Stimulated activated naive CD4-positive, alpha-beta T cell treated with Interleukin-2 at 50 U/mL for 16 hours (primary cell): ENCODE measurements at places on chromosomes 6 and 20.

GRCh38 chr20:43938932-43939761, 24.5 kb downstream of the TOX2 start:
- DNase-seq, result no peak

DNA sequence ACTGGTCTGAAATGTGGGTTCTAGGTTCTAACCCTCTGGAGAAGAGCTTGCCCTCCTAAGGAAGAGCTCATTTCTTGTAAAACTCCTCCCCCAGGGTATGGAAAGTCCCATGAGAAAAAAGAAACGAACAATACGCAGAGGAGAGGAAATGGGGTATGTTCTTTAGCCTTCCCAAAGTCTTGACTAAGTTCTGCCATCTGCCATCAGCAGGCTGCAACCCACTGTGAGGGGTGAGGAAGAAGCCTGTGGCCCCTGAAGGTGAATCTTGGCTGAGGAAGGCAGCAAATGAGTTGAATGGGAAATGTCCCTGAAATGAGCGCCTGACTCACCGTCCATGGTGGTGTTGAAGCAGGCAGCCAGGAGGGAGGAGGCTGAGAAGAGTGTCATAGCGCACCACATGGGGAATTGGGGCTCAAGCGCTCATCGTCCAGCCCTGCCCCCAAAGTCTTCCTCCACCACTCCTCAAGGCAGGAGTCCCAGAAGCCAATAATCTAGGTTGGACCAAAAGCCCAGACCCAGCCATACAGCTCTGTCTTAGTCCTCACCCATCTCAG, 10.4 kb upstream of the MATN4 start:
- DNase-seq, result no peak

GRCh38 chr6:16135066-16135465, 6.2 kb downstream of the MYLIP start:
- no peak for DNase-seq

- DNase-seq, result no peak
Observed at GRCh38 chr6:106959985-106960384, 14.5 kb downstream of the CD24 start.

DNA sequence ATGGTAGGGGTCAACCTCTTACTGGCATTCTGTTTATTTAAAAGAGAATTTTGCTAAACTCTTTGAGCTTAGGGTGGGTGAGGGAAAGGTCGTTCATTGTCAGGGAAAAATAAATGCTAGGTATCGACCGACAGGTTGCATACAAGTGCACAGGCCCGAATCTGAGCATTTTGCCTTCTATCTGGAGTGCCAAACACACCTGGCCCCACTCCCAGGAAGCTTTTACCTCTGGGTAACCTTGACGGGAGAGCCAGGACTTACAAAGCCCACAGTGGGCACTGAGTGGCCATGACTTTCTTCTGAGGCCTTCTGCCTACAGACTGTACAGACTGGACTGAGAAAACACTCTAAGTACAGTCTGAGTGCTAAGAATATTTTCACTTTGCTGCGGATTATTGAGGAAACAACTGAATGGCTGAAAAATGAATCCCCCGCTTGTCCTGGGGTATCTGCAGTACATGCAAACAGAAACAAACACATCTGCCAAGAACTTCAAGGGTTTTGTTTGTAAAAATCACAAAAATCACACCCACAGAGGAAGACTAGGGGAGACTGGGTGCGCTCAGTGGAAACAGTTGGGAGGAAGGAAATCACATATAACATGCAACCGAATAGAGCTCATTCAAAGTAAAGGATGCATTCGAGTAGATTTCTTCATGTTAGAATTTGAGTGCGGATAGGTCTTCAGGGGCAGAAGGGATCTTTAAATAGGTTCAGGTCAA, 152.8 kb downstream of the NFATC2 start:
- no peak for DNase-seq

GRCh38 chr6:5095236-5095635, 10.1 kb downstream of the PPP1R3G start:
- no peak for DNase-seq

DNA sequence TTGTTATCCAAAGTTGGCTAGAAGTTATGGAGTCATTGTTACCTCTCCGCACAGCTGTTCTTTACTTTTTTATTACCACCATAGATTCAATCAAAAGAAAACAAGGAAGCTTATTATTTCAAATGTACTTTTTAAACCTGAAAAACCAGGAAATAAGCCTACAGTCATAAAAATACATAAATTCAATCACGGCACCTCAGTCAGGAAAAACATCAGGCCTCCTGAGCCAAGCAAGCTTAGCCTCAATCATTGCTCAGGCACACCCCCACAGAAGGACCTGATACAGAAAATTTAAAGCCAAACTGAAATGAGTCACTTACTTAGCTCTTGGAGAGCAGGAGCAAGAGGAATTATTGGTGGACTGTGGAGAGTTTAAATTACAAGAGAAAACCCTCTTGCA, 44.3 kb downstream of the MARCKS start:
- no peak for DNase-seq

- no peak for DNase-seq
Observed at GRCh38 chr20:16147216-16147615, 426.0 kb downstream of the KIF16B start.

- DNase-seq, result no peak
Observed at GRCh38 chr6:63066055-63066704, 145.1 kb upstream of the FKBP1C start.

DNA sequence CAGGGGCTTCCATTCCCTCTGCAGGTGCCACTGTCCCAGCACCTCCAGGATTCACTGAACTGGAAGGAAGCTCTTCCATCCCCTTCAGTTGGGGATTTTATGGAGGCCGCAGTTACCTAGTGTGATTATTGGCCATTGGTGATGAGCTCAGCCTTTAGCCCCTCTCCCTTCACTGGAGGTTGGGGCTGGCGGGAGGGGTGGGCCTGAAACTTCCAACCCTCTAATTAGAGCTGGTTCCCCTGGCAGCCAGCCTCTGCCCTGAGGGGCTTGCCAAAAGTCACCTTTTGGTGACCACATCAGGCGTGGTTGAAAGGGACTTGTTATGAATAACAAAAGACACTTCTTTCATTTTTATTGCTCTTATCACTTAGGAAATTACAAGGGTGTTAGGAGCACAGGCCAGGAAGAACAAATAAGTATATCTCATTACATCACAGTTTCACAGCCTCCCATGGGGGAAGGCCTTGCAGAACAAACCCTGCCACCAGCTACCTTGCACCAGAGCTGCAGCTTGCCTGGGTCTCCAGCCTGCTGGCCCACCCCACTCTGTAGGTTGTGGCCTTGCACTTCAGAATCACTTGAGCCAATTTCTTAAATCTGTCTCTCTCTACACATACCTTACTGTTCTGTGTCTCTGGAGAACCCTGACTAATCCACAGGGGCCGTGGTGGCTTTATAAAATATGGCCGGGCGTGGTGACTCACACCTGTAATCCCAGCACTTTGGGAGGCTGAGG, 5.0 kb downstream of the PYGB start:
- DNase-seq, result no peak

DNA sequence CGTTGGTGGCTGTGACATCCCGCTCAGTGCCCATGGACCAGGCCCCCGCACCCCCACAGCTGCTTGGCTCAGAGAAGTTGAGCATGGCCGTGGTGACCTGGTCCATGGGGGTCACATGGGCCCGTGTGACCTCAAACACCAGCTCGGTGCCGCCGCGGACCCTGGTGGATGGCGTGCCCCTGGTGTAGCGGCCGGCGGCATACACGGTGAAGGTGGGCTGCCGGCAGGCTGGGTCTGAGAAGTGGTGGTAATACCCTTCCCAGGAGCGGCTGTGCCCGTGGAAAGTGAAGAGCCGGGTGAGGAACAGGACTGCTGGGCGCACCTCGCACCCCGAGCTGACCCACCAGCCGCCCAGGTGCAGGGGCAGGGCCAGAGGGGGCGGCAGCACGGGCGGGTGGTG, 54.1 kb downstream of the APCDD1L start:
- DNase-seq, result no peak

- DNase-seq, result no peak
Observed at GRCh38 chr6:11854408-11855165, 76.0 kb upstream of the ADTRP start.

GRCh38 chr6:3228771-3229565, 1.5 kb upstream of the TUBB2B start:
- DNase-seq, result peak; percentile 26

DNA sequence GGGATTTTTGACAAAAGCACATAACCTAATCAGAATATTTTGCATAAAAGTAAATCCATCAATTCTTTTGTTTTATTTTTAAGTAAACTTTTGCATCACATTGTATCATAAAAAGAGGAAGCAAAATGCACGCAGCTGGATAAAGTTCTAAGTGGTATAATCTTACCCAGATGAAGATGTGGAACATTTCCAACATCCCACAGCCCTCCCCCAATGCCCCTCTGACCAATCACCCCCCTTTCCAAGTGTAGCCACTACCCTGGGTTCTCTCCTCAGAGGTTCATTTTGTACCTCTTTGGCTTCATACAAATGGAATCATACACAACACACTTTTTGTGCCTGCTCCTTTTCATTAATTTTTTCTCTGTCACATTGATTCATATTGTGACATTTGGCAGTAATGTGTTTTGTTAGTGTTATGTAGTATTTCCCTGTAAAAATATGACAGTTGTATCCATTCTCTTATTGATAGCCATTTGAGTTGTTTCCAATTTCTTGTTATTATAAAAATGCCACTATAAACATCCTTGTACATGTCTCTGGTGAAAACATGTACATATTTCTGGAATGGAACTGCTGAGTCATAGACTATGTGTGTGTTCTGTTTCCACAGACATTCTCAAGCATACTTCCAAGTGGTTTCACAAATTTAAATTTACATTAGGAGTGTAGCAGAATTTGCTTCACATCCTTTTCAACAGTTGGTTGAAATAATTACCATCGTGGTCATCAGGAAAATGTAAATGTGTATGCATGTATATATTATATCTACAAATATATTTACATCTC, 92.9 kb upstream of the SYNDIG1 start:
- DNase-seq, result no peak

- no peak for DNase-seq
Observed at GRCh38 chr6:87806635-87807034, 104.6 kb upstream of the AKIRIN2 start.

GRCh38 chr20:16922834-16923233, 174.7 kb downstream of the OTOR start:
- DNase-seq, result no peak

DNA sequence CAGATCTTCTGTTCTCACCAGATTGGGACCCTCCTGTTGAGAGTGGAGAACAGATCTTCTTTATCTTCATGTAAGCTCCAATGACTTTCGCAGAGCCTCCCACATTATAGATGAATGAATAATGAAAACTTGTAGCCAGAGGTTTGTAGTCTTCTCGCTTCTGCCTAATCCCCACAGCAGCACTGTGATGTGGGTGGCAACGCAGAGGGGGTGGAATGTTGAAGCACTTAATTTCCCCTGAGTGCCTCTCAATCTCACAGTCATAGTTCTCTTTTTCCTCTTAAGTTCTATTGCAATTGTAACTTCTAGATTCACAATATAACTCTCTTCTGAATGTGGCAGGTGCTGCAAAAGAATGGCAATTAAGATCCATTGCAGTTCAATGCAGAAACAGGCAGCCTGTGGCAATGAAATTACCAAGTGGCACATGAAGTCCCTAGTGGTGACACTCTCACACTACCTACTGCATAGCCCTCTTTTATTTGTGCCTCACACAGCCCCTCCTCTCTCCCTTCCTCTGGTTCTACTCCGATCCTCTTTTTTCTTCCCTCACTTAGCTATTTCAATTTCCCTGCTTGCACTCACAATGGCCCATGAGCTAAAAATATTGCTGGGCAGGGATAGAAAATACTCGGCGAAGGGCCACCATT, 281.9 kb downstream of the UBE3D start:
- DNase-seq, result no peak

GRCh38 chr6:122302067-122302466, 97.4 kb upstream of the HSF2 start:
- no peak for DNase-seq

- DNase-seq, result no peak
Observed at GRCh38 chr20:15817351-15817750, 755.9 kb downstream of the KIF16B start.

- DNase-seq, result no peak
Observed at GRCh38 chr6:27161115-27161514, 86.4 kb upstream of the PRSS16 start.
